Activated T-helper 2 cell treated with anti-CD3 and anti-CD28 coated beads, Interferon-gamma antibody, Interleukin-2, Interleukin-4, amounts not matched to agents 10 μg/mL and 5 μg/mL and 100 μg/mL, durations not matched to agents 14 hours and 24 hours and 36 hours (primary cell): ENCODE measurements at places on chromosomes 11 and 22.

DNA sequence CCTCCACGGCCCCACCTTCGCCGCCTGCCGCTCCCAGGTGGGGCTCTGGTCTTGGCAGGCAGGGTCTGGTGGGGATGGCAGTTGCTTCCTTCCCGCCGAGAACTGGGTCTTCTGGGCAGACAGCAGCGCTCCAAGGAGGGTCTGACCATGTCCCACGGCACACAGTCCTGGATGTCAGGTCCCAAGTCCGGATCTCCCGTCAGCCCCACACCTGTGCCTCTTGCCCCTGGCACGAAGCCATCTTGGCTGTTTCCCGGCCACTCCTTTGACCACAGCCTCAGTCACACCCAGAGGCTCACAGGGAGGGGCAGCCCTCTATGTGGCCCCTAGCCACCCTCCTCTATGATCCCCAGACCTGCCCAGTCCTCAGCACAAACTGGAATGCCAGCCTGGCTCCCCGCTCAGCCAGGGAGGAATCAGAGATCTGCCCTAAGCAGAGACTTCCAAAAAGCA, 14.3 kb downstream of the MUC5B start:
- H3K27ac ChIP-seq, result no peak overlapping the region
- no peaks in the 10 kb centered on the region for H3K27me3 ChIP-seq
- H3K36me3 ChIP-seq, result no peaks in the 10 kb centered on the region
- H3K4me3 ChIP-seq, result no peak overlapping the region

- no peak overlapping the region for H3K4me3 ChIP-seq
- no peaks in the 10 kb centered on the region for H3K4me1 ChIP-seq
- no peaks in the 10 kb centered on the region for H3K36me3 ChIP-seq
- no peak overlapping the region for H3K27ac ChIP-seq
- DNase-seq, result no peak
Measured at GRCh38 chr22:28544431-28544868, 135.2 kb downstream of the TTC28 start.

DNA sequence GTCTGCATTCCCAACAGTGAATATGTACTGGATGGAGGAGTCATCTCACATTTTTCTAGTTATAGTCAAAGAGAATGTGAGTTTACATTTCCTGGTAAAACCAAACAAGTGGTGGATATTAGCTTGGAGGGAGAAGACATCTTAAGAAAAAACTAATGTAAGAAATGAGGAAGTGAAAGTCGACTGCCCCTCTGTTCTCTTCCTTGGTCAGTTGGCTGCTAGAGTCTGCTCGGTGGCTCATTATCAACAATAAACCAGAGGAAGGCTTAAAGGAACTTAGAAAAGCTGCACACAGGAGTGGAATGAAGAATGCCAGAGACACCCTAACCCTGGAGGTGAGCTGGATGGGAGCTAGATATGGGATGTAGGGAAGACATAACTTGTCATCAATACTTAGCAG, 5.8 kb downstream of the SLC22A9 start:
- no peaks in the 10 kb centered on the region for H3K36me3 ChIP-seq
- no peak for DNase-seq
- peaks cover 29% of the 10 kb centered on the region for H3K27me3 ChIP-seq
- no peak overlapping the region for H3K4me3 ChIP-seq

DNA sequence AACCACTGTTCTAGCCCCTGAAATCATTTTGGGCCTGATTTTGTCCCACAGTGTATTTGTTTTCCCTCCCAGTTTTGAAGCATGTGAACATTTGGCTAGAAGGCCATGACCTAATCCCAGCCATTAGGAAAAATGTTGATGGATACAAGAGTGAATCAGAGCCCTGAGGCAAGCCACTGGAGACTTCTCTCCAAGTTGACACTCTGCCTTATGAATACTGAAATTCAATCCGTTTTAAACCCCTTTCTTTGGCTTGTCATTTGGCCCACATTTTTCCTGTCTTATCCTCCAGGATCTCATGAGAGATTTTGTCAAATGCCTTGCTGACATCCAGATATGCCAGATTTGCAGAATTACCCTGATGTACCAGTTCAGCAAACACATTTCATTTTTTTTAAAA, 158.8 kb downstream of the FAT3 start:
- H3K4me1 ChIP-seq, result no peaks in the 10 kb centered on the region
- no peak overlapping the region for H3K4me3 ChIP-seq
- no peaks in the 10 kb centered on the region for H3K36me3 ChIP-seq
- no peak for DNase-seq

DNA sequence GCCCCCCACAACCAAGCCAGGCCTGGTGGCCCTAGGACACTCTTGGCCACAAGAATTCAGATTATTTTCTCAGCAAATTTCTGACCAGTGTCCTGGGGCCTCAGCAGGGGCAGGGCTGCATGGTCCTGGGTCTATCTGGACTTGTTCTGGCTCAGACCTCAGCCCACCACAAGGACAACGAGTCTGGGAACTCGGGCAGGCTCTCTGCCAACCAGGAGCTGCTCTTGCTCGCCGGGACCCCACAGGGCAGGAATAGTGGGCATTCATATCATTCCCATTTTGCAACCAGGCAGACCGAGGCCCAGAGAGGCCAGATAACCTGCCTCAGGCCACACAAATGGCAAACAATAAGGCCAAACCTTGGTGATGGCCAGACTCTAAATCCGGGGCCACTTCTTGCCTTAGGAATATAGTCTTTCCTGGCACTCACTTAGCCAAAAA, 75.4 kb upstream of the WNT7B start:
- peaks cover 2% of the 10 kb centered on the region for H3K36me3 ChIP-seq
- H3K27me3 ChIP-seq, result no peaks in the 10 kb centered on the region
- peak overlapping the region; percentile 94 for H3K27ac ChIP-seq

DNA sequence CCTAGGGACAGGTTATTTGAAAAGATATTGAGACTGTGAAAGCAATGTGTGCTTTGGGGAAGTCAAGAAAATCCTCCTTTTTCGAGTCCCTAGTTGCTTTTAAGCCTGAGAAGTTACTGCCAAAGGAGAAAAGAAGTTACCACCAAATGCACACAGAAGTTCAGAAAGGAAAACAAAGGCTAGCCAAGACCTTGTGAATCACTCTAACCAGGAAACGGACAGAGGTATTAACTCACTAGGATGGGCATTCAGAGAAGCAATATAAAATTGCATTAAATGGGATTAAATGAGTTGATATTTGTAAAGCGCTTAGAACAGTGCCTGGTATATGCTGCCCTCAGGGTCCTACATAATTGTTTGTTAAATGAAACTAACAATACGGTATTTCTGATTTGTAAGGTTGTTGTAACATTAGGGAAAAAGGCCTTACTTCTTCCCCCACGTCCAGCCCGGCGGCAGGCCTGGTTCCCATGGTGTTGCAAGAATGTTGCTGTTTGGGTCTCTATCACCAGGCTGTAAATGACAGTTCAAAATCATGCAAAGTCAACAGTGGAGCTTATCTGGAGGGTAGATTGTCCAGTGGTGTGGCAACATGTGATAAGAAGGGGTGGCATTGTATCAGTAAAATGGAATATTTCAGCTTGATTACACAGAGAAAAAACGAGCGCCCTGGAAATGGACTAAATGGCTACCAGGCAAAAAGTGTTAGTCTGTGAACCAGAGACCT, 7.1 kb downstream of the TMA7B start:
- no peak for DNase-seq
- no peak overlapping the region for H3K4me3 ChIP-seq
- no peaks in the 10 kb centered on the region for H3K27me3 ChIP-seq
- H3K27ac ChIP-seq, result no peak overlapping the region

DNA sequence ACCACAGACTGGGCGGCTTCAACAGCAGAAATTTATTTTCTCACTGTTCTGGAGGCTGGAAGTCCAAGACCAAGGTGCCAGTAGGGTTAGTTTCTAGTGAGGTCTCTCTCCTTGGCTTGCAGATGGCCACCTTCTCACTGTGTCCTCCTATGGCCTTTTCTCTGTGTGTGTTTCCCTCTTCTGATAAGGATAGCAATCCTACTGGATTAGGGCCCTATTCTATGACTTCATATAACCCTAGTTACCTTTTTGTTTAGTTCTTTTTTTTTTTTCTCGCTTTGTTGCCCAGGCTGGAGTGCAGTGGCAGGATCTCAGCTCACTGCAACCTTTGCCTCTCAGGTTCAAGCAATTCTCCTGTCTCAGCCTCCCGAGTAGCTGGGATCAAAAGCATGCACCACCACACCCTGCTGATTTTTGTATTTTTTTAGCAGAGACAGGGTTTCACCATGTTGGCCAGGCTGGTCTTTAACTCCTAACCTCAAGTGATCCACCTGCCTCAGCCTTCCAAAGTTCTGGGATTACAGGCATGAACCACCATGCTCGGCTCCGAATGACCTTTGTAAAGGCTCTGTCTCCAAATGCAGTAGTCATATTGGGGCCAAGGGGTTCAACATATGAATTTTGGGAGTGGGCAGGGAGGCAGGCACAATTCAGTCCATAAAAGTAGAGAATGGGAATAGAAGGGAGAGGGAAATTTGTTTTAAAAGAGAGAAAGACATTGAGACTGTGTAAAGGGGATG, 25.5 kb upstream of the NNMT start:
- no peak overlapping the region for H3K4me3 ChIP-seq
- no peak for DNase-seq
- no peaks in the 10 kb centered on the region for H3K4me1 ChIP-seq
- H3K36me3 ChIP-seq, result no peaks in the 10 kb centered on the region

- H3K4me1 ChIP-seq, result no peaks in the 10 kb centered on the region
- peaks cover 16% of the 10 kb centered on the region for H3K27me3 ChIP-seq
- H3K4me3 ChIP-seq, result no peak overlapping the region
- peak; percentile 41 for DNase-seq
Measured at GRCh38 chr22:29040385-29041275, 21.0 kb downstream of the C22orf31 start.

GRCh38 chr22:45960477-45961386, 16.2 kb downstream of the WNT7B start:
- H3K27me3 ChIP-seq, result no peaks in the 10 kb centered on the region
- H3K4me1 ChIP-seq, result no peaks in the 10 kb centered on the region
- no peak overlapping the region for H3K27ac ChIP-seq
- H3K36me3 ChIP-seq, result no peaks in the 10 kb centered on the region

DNA sequence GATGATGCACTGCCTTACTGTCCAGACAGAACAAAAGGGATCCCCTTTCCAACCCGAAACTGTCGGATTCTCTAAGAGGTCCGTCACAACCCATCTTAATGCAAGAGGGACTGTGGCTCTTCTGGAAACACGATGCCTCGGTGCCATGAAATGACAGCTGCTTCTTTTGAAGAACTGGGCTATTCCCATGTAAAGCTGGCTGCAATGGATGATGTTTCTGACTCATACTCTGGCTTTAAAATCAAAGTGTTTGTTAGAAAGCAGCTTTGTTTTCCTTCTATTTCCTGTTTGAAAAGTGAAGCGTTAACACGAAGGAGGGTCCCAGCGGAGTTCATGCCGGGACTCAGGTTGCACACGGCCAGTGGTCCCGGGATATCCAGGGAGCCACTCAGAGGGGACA, 3.1 kb downstream of the TP53AIP1 start:
- no peaks in the 10 kb centered on the region for H3K36me3 ChIP-seq
- H3K4me3 ChIP-seq, result no peak overlapping the region
- no peak overlapping the region for H3K27ac ChIP-seq

GRCh38 chr11:132080127-132080526, 709.7 kb downstream of the NTM start:
- H3K36me3 ChIP-seq, result no peaks in the 10 kb centered on the region
- H3K4me3 ChIP-seq, result no peak overlapping the region
- no peak for DNase-seq

DNA sequence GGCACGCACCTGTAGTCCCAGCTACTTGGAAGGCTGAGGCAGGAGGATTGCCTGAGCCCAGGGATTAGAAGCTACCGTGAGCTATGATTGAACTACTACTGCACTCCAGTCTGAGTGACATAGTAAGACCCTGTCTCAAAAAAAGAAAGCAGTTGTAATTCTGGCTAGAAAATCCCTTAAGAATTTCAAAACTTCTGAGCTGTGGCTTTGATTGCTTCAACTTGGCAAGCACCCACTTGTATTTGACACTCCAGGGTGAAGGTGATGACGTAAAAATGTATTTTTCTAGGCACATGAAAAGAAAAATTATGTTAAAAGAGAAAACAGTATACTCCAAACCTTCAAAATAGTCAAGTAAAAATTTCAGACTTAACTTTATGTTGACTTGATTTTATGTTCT, 23.6 kb upstream of the ALKBH3 start:
- DNase-seq, result no peak
- H3K4me3 ChIP-seq, result no peak overlapping the region
- no peaks in the 10 kb centered on the region for H3K4me1 ChIP-seq
- H3K27me3 ChIP-seq, result no peaks in the 10 kb centered on the region
- peaks cover 22% of the 10 kb centered on the region for H3K36me3 ChIP-seq
- H3K27ac ChIP-seq, result no peak overlapping the region

DNA sequence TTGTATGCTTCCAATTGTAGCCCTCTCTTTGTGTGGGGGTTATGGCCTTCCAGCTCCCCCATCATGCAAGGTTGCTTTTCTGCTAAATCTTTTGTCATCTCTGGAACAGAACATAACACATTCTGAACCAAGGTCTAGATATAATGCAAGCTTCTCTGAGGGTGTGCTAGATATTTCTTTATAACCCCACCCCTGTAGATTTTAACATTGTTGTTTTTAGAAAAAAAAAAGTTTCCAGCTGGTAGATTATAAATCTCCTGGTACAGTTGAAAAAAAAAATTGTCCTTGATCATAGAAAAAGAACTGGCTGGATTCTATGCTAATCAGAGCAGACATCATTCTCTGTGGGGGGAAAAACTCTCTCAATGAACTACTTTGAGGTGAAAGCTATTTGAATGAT, 363.3 kb downstream of the METTL15 start:
- no peaks in the 10 kb centered on the region for H3K27me3 ChIP-seq
- no peak for DNase-seq
- no peak overlapping the region for H3K4me3 ChIP-seq
- H3K36me3 ChIP-seq, result no peaks in the 10 kb centered on the region

GRCh38 chr11:115912484-115912945, 408.3 kb upstream of the CADM1 start:
- no peak for DNase-seq
- H3K4me3 ChIP-seq, result no peak overlapping the region
- peaks cover 3% of the 10 kb centered on the region for H3K4me1 ChIP-seq
- no peaks in the 10 kb centered on the region for H3K27me3 ChIP-seq
- H3K36me3 ChIP-seq, result no peaks in the 10 kb centered on the region

- peaks cover 2% of the 10 kb centered on the region for H3K4me1 ChIP-seq
- no peak overlapping the region for H3K27ac ChIP-seq
- H3K4me3 ChIP-seq, result no peak overlapping the region
- no peaks in the 10 kb centered on the region for H3K27me3 ChIP-seq
Measured at GRCh38 chr11:123594921-123595320, 59.5 kb downstream of the SCN3B start.

GRCh38 chr22:41395531-41396240, 13.9 kb downstream of the TEF start:
- H3K4me3 ChIP-seq, result no peak overlapping the region
- H3K36me3 ChIP-seq, result no peaks in the 10 kb centered on the region
- DNase-seq, result no peak
- no peak overlapping the region for H3K27ac ChIP-seq
- no peaks in the 10 kb centered on the region for H3K4me1 ChIP-seq
